ENCODE measurements at places on chromosomes 4 and X. TPM values are rescaled to one million over a fixed set of nuclear protein-coding genes. Genes with fewer than 3 reads are reported as not detected.

DNA sequence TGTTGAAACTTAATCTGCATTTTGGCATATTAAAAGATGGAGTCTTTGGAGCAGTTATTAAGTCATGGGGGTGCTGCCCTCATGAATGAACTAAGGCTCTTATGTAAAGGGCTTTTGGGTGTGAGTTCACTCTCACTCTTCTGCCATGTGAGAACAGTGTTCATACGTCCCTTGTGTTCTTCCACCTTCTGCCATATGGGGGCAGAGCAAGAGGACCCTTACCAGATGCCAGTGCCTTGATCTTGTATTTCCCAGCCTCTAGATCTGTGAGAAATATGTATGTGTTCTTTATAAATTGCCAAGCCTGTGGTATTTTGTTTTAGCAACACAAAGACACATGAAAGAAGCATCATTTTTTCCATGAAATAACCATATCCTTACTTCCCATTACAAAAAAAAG, 213.9 kb downstream of the SPOCK3 start:
- no peak for DNase-seq

Gene NUP62CL
- total RNA-seq, result 1.9 TPM

- no peak for DNase-seq
These were observed 28.6 kb downstream of the RNF175 start for GRCh38 chr4:153731239-153731638.

- no peak for DNase-seq
These were observed 29.4 kb downstream of the EVC2 start for GRCh38 chr4:5678977-5679376.

Gene CSAG1
- not detected for total RNA-seq

DNA sequence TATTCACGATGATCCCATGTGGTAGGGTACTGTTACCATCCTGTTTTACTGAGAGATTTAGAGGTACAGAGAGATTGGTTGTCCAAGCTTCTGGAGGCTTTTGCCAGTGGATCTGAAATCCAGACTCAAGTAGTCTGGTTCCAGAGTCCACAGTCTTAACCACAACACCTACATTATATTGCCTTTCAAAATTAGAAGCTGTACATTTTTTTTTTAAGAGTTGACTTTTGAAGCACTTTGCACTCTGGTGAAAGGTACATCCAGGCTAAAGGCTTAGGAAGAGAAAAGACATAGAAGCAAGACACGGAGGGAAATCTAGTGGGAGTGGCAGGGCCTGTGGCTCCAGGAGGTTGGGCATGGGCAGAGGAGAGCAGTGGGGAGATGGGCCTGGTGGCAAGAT, 122.1 kb downstream of the AFF1 start:
- DNase-seq, result no peak

GRCh38 chr4:73952352-73952751, 29.5 kb downstream of the PF4 start:
- no peak for DNase-seq

DNA sequence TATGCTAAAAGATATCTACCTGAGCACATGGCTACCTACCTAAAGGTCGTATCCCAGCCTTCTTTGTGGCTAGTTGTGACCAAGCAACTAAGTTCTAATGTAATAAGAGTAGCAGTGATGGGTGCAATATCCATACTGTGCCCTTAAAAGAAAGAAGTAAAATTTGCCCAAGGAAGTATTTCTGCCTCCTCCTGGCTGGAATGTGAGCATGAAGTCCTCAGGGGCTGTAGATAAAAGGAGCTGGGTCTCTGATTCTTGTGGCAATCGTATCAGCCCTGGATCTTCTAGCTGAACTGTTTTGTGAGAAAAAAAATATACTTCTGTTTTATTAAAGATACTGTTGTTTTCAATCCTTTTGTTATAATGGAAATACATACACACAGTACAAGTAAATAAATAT, 217.4 kb downstream of the GPAT3 start:
- peak; percentile 14 for DNase-seq

GRCh38 chrX:45830343-45830742, 629.7 kb upstream of the DIPK2B start:
- DNase-seq, result no peak

- no peak for DNase-seq
These were observed 104.3 kb downstream of the RTL9 start for GRCh38 chrX:110462957-110463356.

- DNase-seq, result peak; percentile 57
These were observed 1.1 kb downstream of the HSPA4L start for GRCh38 chr4:127783026-127783769.

- no peak for DNase-seq
These were observed 988.8 kb downstream of the RAPGEF2 start for GRCh38 chr4:160091631-160092030.

DNA sequence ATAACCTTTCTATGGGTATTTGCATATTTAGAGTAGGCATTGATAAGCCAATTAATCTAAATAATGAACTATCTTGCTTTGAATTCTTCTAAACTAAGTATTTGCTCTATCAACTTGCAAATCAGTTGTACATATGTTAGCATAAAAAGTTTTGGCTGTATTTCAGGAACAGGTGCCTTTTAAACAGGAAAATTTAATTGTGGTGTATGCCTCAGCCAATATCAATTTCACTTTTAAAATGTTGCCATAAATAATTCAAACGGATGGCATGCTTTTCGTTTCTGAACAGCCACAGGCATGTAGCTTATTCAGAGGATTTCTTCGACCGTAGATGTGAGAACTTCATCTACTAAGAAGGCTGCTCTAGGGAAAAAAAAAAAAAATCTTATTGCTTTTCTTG, 99.9 kb downstream of the DCLK2 start:
- DNase-seq, result no peak

Gene TRMT44
- total RNA-seq, result 42.2 TPM

Measured in H7 (cell line).